ENCODE measurements at places on chromosomes 4 and X.

DNA sequence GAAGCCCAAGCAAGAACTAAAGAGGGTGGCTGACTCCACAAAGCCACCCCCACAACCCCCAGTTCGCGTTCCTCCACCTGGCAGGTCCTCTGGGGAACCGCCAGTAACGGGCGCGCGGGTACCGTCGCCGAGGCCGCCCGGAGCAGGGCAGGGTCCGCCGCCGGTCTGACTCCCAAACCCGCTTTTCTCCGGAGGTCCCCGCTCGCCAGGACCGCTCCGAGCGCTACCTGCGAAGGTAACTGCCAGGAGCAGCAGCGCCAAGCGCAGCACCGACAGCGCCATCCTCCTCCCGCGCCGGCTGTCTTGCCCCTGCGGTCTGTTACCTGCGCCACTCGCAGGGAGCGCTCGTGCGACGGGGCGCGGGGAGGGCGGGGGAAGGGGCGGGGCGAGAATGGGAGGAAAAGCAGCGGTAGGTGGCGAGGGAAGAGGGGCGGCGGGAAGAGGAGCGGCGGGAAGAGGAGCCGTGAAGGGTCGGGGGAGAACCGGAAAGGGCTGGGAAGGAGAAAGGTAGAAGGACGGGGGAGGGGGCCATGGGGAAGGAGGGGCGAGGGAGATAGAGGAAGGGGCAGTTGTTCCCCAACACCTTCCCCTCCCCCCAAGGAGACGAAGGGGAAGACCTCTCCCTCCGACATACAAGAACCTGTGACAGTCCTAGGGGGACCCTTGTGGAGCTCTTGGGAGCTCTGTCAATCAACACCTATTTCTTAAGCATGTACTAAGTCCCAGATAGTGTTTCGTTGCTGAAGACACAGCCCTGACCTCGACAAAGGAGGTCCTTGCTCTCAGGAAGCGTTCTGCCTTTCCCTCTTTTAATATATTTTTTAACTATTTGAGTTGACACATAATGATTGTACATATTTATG, at the start of gene SPINK2:
Gene SPINK2 (minus strand): TSS at position 321 of the 863 bp plus-strand sequence. CDS start 39 bp downstream, at position 282.
- DNase-seq, result no peak

- DNase-seq, result no peak
Observed at GRCh38 chr4:88054901-88055300, 47.5 kb downstream of the PKD2 start.

DNA sequence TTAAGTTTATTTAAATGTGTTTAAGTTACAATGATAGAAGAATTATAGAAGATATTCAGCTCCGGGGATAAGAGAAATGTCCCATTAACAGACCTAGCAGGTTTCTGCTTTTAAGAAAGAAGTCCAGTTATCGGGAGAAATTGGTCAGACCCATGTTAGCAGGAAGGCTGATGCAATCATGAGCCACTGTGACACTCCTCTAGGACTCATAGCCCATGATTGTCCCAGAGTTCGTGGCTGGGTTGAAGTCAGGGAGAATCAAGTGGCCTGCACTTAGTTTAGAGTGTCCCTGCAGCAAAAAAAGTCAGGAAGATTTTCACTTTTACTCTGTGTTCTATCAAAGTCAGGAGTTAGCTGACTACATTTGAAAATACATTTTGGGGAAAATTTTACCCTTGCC, 72.0 kb downstream of the TMEM144 start:
- DNase-seq, result no peak

DNA sequence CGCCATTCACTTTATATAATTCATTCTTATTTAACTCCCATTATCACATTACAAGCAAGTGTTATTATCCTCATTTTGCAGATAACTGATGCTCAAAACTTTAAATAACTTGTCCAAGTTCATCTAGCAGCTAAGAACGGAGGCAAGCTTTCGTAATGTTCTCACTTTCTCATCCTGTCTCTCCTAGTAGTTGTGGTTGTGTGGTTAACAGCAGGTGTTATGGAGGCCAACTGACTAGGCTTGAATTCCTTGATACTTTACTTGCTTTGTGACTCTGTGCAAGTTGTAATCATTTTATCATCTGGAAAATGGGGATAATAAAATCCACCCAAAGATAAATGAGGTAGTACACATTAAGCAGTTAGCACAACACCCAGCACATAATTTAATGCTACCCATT, 109.9 kb upstream of the PTPN13 start:
- no peak for DNase-seq

DNA sequence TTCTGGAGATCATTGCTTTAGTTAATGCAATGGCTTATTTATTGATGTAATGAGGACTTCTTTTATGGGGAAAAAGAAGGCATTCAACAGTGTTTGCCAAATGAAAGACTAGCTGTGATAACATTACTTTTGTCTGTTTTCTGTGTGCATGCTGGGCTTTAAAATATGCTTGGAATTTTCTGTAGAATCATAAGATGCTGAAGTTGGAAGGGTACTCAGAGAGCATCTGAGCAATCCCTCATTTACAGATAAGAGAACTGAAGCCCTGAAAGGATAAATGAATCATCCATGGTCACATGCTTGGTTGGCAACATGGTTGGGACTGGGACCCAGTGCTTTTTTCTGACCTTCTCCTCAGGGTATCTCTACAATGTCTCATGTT, 31.4 kb upstream of the PITX2 start:
- no peak for DNase-seq

- no peak for DNase-seq
Observed at GRCh38 chr4:170128219-170128804, 38.6 kb upstream of the AADAT start.

All from heart right ventricle (tissue), 16 donors.